ENCODE measurements at places on chromosomes 11 and 22.

GRCh38 chr11:12587333-12587991, 86.8 kb upstream of the TEAD1 start:
- no peak for DNase-seq

DNA sequence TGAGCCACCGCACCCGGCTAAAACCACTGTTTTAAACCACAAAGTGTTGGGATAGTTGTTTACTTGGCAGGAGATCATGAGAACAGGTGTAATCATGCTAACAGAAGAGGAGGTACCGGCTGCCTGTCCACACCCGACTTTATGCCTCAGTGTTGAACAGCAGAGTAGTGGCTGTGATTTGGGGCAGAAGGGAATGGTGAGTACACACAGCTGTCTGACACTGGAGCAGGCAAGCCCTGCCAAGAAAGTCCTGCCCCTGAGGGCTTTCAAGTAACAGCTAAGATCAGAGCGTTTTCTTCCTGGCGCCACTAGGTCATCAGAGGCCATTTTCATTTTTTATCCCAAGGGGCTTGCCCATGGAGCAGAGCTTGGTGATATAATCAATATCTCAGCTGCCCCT, 8.1 kb downstream of the CDKN1C start:
- DNase-seq, result no peak

DNA sequence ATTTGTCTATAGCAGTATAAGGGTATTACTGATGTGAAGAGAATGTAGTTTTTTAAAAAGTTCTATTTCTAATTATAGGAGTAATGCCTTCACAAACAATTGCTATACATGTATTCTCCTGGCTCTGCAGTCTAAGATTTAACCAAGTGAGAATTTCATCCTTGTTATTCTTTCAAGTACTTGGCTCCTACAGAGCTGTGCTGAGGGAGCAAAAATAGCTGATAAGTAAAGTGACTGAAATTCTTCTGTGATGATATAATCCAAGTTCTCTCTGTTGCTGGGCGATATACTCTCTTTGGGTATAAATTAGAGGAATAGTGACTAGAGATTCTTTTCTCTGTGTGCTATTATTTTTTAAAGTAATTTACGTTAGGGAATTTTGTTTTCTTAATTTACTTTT, 68.0 kb downstream of the PGR start:
- no peak for DNase-seq

DNA sequence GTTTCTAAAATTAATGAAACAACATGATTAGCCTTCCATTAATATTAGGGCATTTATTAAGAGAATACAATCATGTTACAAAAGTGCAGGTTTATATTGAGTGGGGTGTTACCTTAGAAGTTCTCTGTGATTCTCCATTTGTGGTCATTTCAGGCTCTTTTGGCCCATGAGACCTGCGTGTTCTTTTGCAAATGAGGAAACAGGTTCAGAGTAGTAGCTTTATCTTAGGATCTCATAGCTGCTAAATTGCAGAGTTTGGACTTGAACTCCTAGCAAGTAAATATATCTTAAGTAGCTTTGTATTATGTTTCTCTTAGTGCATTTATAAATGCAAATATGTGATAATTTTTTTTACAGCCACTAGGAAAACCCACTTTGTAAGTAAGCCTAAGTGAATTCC, 18.3 kb downstream of the FAR1 start:
- DNase-seq, result no peak

- no peak for DNase-seq
Measured at GRCh38 chr22:50146439-50147238, 23.9 kb upstream of the PANX2 start.

- no peak for DNase-seq
Measured at GRCh38 chr11:13429288-13429687, 33.7 kb downstream of the BTBD10 start.

DNA sequence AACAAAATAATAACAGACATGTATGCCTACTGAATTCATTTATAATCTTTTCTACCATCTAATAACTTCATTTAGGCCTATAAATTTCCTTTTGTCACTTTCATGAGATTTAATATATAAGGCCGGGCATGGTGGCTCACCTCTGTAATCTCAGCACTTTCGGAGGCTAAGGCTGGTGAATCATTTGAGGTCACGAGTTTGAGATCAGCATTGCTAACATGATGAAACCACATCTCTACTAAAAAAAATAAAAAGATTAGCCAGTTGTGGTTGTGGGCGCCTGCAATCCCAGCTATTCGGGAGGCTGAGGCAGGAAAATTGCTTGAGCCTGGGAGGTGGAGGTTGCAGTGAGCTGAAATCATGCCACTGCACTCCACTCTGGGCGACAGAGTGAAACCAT, 14.2 kb upstream of the NTM start:
- DNase-seq, result no peak

DNA sequence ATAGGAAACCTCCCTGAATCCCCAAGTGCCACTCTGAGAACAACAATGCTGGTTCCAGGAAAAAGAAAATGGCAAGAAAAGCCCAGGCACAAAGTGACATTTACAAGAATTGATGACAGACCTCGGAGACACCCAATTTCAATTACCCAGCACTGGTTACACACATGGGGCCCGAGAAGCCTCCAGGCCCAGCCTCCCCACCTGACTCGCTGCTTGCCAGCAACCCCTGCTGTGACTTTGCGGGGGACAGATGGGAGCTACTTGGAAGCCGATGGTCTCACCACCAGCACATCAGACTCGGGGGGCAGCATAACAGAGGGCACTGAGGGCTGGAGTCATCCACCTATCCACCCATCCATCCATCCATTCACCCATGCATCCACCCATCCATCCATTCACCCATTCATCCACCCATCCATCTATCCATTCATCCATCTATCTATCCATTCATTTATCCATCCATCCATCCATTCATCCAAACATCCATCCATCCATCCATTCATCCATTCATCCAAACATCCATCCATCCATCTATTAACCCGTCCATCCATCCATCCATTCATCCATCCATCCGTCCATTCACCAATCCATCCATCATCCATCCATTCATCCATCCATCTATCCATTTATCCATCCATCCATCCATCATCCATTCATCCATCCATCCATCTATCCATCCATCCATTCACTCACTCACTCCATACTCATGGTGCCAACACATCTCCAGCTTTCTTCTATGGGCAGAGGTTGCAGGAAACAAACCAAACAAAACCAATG, 567.6 kb downstream of the BRD1 start:
- no peak for DNase-seq

DNA sequence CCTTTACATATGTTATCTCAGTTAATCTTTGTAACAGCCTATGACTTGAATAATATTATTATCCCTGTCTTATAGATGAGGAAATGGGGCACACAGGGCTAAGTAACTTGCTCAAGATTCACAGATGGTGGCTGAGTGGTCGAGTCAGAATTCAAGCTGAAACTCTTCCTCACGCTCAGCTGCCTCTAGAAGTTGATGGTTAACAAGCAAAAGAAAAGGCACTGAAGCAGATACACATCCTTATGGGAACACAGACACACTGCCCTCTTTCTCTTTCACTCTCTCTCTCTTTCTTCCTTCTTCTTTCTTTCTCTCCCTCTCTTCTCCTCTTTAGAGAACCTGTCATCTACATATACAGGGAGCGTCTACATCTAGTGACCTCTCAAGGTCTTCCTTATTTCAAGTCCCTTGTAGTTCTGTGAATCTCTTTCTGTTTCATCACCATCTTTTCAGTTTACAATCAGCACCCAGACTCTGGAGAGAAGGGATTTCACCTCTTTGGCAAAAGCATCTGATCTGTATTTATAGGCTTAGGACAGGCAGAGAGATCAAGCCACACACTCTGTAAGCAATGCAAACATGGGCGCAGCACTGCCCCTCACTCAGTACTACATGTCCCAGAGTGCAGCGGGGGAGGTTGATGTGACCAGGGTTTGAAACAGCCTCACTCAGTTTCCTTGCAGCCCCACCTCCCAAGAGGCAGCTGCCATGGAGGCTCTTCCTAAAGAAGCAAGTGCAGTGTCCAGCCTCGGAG, 75.7 kb downstream of the GRAMD1B start:
- DNase-seq, result no peak

- no peak for DNase-seq
Measured at GRCh38 chr11:514606-515005, 7.6 kb upstream of the RNH1 start.

GRCh38 chr11:133240908-133241655, 291.2 kb downstream of the OPCML start:
- DNase-seq, result no peak

DNA sequence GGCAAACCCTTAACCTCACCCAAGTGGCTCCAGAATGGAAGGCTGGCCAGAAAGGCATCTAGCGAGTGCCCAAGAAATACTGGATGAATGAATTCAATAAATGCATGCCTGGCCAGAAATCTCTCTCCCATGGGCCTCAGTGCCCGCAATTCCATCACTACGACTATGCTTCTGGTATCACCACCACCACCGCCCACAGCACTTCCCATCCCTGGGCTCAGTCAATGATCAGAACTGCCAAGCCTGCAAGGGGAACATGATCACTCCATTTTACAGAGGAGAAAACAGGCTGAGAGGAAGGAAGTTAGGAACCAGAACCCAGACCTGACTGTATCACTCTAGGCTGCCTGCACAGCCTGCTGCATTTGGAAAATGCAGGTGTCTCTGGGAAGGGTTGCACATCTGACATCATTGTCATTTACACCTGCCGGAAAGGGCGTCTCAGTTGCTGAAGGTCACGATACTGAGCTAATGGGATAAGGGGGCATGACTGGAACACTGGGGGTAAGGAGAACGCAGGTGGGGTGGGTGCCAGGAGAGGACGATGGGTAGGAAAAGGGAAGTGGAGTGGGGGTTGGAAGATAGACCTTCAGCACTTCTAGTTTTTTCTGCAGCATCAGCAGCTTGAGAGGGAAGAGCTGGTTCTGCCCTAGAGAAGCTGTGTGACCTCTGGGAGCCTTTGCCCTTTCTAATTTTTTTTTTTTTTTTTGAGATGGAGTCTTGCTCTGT, 3.2 kb downstream of the GPR152 start:
- DNase-seq, result no peak

DNA sequence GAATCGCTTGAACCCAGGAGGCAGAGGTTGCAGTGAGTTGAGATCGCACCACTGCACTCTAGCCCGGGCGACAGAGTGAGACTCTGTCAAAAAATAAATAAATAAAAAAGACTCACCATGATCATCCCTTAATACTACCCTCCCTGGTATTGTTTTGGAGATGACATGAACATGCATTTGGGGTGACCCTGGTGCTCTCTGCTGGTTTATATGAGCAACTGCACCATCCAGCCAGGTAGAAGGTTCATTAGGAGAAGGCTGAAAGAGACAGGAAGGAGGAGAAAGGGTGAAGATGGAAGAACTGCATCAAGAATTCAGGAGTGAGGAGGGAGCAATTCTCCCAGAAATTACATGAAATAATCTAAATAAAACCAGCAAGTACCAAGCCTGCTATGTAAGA, 37.8 kb downstream of the SLC5A1 start:
- no peak for DNase-seq

DNA sequence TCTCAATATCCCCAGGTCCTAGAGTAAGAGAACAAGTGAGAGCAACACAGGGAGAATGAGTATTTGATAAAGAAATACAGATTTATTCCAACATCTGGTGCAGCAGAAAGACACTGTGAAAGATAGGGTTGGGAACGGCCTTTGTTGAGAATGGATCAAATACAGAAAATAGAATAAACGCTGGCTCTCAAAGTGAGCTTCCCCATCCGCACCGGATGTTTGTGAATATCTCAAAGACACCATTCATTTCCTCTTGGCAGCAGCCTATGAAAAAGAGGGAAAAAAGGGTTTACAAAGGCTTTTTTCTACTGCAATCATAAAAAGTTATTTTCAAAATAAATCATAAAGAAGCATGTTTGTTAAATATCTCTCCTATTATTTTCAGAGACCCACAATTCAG, 279.3 kb downstream of the CASP12 start:
- no peak for DNase-seq

DNA sequence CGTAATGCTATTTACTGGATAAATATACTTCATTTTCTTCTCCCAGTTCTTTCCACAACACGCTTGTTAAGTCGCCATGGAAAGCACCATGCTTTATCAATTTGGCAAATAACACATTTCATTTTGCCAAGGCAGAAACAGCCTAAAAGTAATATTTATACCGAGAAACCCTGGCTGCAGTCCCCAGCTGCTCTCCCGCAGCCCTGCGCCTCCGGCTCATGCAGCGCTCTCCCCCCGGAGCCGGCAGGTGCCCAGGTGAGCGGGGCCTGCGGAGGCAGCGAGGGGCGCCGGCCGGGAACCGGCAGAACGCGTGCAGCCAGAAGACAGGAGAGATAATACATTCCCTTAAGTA, 681 bp upstream of the ARHGEF12 start:
- DNase-seq, result no peak

DNA sequence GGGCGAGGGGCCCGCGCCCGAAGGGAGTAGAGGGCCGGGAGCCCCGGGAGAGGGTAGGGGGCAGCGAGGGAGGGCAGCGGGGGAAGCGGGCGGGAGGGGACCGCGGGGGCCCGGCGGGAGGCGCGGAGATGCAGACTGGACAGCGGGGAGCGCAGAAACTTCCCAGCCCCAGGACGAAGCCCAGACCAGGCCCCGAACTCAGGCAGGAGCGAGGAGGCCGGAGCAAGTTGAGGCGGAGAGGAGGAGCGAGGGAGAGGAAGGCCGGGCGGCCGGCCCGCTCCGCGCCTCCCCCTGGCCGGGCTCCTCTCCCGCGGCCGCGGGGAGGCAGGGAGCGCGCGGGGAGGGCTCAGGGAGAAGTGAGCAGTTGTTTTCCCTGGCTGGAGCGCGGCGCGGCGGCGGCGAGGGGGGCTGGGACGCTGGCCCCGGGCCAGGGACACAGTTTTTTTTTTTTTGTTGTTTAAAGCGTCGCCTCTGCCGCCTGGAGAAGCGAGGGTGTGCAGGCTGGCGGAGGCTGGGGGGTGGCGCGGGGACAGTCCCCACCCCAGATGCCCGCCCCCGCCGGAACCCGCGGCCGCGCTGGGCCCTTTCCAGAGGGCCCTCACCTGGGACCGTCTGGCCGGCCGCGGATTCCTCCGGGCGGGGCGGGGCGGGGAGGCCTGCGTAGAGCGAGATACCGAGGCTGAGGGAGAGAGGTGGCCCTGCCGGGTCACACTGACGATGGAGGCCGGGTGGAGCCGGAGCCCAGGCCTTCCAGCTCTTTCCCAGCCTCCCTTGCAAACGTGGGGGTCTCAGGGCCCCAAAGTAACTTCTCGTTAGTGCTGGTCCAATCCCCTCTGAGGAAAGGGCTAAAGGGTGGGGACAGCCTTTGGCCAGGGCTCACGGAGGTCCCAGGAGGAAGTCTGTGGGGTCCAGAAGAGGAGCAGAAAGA, at the start of gene LTBP3:
LTBP3 (minus strand) TSS at position 358 of the 928 bp plus-strand sequence. CDS start 400 bp downstream, outside the sequence.
- DNase-seq, result no peak

DNA sequence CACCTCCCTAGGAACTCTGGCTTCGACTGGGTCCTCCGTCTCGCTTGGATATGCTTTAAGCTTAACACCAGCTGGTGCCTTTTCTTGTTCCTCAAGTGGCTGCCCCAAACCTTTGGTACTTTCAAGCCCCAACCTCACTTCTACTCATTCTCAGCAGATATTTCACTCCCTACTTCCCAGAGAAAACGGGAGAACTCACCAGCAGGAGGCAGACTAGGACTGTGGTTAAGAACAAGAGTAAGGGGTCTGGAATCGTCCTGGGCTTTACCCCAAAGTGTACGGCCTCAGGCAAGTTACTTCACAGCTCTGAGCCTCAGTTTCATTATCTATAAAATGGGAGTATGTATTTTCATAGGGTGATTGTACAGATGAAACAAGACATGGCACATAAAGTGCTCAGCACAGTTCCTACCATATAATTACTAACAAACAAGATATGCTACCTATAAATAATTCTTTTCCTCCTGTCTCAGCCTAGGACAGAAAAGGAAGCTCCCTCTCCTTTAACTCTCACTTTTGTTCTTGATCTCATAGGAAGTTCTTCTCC, 37.8 kb downstream of the PAMR1 start:
- DNase-seq, result no peak

- DNase-seq, result no peak
Measured at GRCh38 chr11:88508759-88509581, 171.4 kb upstream of the CTSC start.

Data from cortex of kidney (tissue), 1 donor.